ENCODE measurements at places on chromosomes 5 and 9.

DNA sequence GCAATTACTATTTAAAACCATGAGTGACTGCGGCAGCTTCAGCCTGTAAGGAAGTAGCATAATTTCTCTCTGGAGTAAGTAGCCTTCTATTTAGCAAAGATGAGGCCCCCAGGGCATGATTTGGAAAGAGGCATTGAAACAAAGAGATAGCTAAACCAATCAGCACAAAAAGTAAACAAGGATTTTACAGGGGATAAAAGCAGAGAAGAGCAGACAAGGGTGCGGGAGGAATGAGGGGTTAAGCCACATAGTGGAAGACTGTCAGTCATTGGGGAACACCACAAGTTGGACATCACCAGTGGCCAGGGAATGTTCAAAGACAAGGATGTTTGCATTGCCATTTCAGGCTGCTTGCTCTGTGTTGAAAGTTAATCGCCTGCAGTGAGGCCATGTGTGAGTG is 24.0 kb upstream of the C5orf63 start:
- no peak for DNase-seq

DNA sequence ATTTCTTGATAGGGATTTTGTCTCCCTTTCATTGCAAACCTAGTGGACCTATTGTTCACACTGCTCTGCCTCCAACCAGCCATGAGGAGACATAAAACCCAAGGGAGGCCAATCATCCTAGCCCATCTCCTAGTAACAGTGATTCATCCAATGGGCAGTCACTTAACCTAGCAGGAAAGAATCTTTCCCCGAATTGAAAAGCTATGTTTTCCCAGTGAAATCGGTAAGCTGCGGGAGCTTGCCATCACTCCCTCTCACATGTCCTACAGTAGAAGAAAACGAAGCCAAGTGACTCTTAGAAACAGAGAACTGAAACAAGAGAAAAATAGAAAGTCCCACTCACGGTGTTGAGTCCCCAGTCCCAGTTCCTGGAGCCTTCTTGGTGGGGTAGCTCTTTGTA is 123.3 kb downstream of the SUSD1 start:
- no peak for DNase-seq

- no peak for DNase-seq
These were observed 54.9 kb upstream of the GRAMD2B start for GRCh38 chr5:126368239-126368812.

GRCh38 chr9:101791938-101792337 is 53.5 kb upstream of the GRIN3A start:
- no peak for DNase-seq

- DNase-seq: no peak
These were observed 559.7 kb upstream of the CYLC2 start for GRCh38 chr9:102435427-102435826.

- DNase-seq: no peak
These were observed 511.1 kb upstream of the BRINP1 start for GRCh38 chr9:119880361-119880760.
